ENCODE measurements at places on chromosomes 7 and 10.
A peak's percentile ranks its signal among the peaks of the same experiment; 100 is the strongest.

DNA sequence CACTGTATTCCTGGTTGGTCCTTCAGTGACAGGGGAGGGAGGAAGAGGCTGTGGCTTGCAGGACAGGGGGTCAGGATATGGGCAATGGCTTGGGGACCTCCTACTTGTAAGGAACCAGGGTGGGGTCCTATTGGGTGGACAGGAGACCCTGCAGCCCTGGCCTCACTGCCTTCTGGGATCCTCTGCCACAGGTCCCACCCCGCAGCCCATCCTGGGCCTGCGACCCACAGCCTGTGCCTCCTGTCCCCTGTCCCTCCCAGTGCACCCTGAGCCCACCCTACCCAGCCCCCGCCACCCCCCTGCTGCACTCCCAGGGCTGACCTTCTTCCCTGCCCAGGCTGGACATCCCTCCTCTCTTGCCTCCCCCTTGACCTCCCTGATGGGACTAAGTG is 58.7 kb upstream of the MYL10 start:
- DNase-seq, result no peak

- DNase-seq, result no peak
Observed at GRCh38 chr7:27180431-27181420, 4.3 kb downstream of the HOXA11 start.

DNA sequence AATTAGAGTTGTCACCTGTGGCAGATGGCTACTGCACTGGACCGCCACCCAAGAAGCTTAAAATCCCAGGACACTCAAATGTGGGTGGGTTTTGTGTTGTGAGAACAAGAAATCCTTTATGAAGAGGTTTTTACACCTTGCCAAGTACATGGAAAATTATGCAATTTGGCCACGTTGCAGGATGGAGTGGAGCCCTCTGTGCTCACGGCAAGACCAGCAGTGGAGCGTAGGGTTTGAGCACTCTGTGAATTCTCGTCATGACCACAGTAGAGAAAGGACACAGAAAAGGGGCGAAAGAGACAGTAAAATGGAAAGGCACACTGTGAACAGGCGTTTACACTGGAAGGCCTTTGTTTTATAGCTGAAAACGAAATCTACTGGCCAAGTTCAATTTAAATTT is 222.6 kb downstream of the ADARB2 start:
- no peak for DNase-seq

GRCh38 chr7:80288175-80289122 is 153.8 kb downstream of the GNAI1 start:
- DNase-seq, result no peak

DNA sequence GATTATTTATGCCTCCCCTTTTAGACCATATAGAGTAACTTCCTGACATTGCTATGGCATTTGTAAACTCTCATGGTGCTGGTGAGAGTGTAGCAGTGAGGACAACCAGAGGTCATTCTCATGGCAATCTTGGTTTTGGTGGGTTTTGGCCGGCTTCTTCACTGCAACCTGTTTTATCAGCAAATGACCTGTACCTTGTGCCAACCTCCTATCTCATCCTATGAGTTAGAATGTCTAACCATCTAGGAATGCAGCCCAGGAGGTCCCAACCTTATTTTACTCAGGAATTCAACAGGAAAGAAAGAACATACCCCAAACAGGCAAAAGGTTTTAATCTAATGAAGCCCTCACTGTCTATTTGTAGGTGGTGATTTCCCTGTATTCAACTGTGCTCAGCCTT is 205.4 kb upstream of the YAE1 start:
- no peak for DNase-seq

DNA sequence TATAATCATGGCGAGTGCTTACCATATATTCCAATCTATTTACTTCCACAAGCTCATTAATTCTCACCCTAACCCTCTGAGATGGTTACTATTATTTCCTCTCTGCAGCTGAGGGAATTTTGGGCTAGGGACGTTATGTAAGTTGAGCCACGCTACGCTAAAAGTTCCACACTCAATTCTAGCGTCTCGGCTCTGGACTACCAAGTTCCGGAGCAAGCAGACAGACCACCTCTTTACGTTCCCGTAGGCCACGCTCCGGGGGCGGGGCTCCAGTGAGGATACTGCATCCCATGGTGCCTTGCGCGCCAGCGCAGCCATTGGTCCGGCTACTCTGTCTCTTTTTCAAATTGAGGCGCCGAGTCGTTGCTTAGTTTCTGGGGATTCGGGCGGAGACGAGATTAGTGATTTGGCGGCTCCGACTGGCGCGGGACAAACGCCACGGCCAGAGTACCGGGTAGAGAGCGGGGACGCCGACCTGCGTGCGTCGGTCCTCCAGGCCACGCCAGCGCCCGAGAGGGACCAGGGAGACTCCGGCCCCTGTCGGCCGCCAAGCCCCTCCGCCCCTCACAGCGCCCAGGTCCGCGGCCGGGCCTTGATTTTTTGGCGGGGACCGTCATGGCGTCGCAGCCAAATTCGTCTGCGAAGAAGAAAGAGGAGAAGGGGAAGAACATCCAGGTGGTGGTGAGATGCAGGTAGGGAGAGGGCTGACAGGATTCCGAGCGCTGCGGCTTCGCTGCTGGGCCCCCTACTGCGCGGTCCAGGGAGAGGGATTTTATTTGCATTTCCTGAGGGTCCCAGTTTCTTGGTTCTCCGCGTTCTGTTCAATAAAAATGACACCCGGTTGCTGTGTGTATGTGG is at the start of gene KIF11:
TSS of gene KIF11 (plus strand) at position 370 of the 858 bp plus-strand sequence. CDS start at position 616, 246 bp downstream.
- DNase-seq, result peak; percentile 96

- no peak for DNase-seq
Observed at GRCh38 chr7:121076350-121077164, 88.0 kb downstream of the CPED1 start.

DNA sequence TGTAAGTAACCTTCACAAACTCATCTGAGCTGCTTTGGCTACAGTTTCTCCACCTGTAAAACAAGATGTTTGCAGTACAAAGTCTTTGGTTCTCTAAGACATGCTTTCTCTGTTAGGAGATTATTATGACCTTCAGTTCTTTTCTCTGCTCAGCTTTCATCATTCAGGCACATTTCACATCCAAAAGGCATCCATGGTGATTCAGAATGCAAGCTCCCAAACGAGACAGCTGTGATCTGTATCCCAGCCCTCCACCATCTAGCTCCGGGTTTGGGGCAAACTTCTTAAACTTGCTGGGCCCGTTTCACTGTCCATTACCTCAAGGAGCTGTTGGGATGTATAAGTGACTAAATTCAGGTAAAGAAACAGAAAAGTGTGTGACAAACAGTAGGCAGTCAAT is 95.8 kb upstream of the COL1A2 start:
- no peak for DNase-seq

DNA sequence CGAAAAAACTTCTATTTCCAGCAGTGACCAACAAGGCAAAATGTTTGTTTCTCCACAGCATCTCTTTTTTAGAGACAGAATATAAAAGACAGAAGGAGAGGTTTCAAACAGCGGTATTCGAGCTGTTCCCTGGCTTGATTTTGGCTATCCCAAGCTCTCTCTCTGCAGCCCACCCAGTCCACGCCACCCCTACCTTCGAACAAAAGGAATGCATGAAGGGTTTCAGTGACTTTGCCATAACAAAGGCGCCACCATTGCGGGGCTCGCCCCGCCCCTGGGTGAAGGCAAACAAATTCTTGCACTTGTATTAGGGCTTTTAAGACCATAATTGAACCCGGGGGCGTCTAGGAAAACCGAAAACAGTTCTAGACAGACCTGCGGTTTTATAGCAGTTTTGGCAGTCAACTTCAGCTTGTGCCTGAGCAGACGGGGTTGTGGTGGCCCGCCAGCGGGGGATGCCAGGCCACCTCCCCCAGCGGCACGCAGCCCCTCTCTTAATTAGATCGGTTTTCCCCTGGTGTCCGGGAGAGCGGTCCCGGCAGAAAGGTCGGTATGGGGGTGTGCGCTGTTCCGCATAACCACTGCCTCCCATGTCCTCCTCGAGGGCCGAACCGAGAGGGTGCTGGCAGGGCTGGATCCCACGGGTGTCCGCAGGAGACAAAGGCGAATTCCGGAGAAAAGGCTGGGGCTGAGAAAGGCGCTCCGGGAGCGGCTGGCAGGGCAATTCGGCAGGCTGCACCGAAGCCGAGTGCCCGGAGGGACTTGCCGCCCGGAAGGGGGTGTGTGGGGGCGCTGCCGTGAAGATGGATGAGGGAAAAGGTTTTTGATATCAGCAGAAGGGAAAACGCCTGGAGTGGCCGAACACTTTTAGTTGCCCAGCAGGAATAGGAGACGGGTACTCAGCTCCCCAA is 2.7 kb upstream of the HOXA11 start:
- no peak for DNase-seq

GRCh38 chr7:116218051-116218645 is 7.8 kb downstream of the TES start:
- DNase-seq, result no peak

DNA sequence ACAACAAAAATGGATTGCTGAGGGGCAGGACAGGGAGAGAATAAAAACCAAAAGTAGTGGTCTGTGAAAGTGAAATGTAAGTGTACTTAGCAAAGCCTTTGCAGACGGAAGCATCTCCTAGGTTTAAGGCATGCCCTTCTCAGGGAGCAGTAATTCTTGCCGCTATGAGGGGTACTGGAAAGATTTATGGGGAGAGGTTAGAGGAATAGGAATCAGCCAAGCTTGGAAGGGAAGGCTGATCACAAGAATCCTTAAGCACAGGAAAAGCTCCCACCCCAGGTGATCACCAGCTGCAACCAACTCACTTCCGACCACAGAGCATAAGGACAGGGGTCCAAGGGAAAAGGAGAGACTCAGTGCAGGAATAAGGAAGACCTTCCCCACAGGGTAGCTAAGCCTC is 10.3 kb downstream of the GFRA1 start:
- DNase-seq, result no peak

DNA sequence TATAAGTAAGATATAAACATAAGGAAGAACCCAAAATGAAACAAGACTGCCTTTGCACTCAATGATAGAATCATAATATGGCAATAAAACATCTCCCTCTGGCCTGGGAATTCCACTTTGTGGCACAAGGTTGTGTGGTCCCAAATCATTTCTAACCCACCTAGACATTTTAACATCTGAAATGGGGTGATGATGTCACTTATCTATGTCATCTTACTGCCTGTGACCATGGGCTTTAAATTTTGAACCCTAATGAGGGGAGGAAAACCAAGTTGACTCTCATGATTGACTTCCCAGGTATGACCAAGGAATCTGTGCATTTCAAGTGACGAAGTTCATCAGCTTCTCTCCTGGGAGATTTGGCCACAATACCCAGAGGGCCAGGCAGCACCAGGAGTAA is 24.5 kb upstream of the ACSM6 start:
- DNase-seq, result no peak

GRCh38 chr10:72426986-72427385 is 72.3 kb upstream of the DNAJB12 start:
- no peak for DNase-seq
